Aorta (tissue), 5 donors: ENCODE measurements at places on chromosomes 5 and 9. TPM values are rescaled to one million over a fixed set of nuclear protein-coding genes. Genes with fewer than 3 reads are reported as not detected.

The RHOBTB3 gene
- total RNA-seq: 53.2 TPM

The TBC1D9B gene
- 120 TPM for total RNA-seq

The SPINK4 gene
- total RNA-seq: not detected

The MATR3 gene
- total RNA-seq: 183 TPM

The PTCH1 gene
- 9.0 TPM for total RNA-seq

The DMRT2 gene
- total RNA-seq: not detected

The PAEP gene
- not detected for total RNA-seq

The APBA1 gene
- 8.0 TPM for total RNA-seq

The MLANA gene
- total RNA-seq: not detected

The ARHGAP26 gene
- total RNA-seq: 51.1 TPM

The BNC2 gene
- 22.0 TPM for total RNA-seq

The NOTCH1 gene
- total RNA-seq: 81.6 TPM

The LHX3 gene
- not detected for total RNA-seq

The FOXD4L6 gene
- not detected for total RNA-seq

The WDR38 gene
- not detected for total RNA-seq

The ZDHHC11 gene
- total RNA-seq: 9.4 TPM

The INSL6 gene
- not detected for total RNA-seq

The EGFL7 gene
- total RNA-seq: 78.6 TPM

The TYRP1 gene
- total RNA-seq: 1.1 TPM

The DMRT3 gene
- total RNA-seq: 1.2 TPM

The C5orf58 gene
- not detected for total RNA-seq

The GOLM1 gene
- 14.4 TPM for total RNA-seq

The NR2F1 gene
- total RNA-seq: 27.0 TPM

The SLC25A2 gene
- total RNA-seq: 1.1 TPM

The OR1J2 gene
- total RNA-seq: not detected

The PHF24 gene
- total RNA-seq: 0.57 TPM

The ACTBL2 gene
- not detected for total RNA-seq

The ANKRD18A gene
- 0.06 TPM for total RNA-seq

The PRUNE2 gene
- 304 TPM for total RNA-seq

The GPR150 gene
- 0.23 TPM for total RNA-seq

The NR4A3 gene
- 60.3 TPM for total RNA-seq

The SVEP1 gene
- 120 TPM for total RNA-seq

The CDK7 gene
- 22.0 TPM for total RNA-seq

The BTNL8 gene
- 0.29 TPM for total RNA-seq

The TMEM167A gene
- 80.9 TPM for total RNA-seq

The NMUR2 gene
- total RNA-seq: not detected

The SLC6A19 gene
- total RNA-seq: 0.12 TPM

The SLC36A3 gene
- not detected for total RNA-seq

The BNIP1 gene
- total RNA-seq: 8.2 TPM

The SV2C gene
- total RNA-seq: not detected

The FGF1 gene
- 24.4 TPM for total RNA-seq

The SHOC1 gene
- not detected for total RNA-seq

The ERBIN gene
- total RNA-seq: 78.6 TPM

The FAM151B gene
- total RNA-seq: 1.9 TPM

The SLC4A9 gene
- total RNA-seq: not detected

The EFNA5 gene
- 11.5 TPM for total RNA-seq

The TMEM141 gene
- total RNA-seq: 27.0 TPM

The NDOR1 gene
- 10.0 TPM for total RNA-seq

The CDC25C gene
- not detected for total RNA-seq

The FOXD4 gene
- 0.27 TPM for total RNA-seq

The TAF1L gene
- not detected for total RNA-seq

The SEPTIN8 gene
- total RNA-seq: 103 TPM

The C7 gene
- total RNA-seq: 412 TPM

The PCDH12 gene
- total RNA-seq: 8.0 TPM

The ZFP2 gene
- 1.6 TPM for total RNA-seq
